ENCODE measurements at places on chromosomes 2 and 18. TPM values are rescaled to one million over a fixed set of nuclear protein-coding genes. Genes with fewer than 3 reads are reported as not detected.

GRCh38 chr2:26457251-26457666, 20.7 kb downstream of the OTOF start:
- ATAC-seq: no peak

GRCh38 chr18:58378411-58379379, 250.2 kb downstream of the ALPK2 start:
- no peak for ATAC-seq

GRCh38 chr2:204251158-204251997, 293.9 kb upstream of the PARD3B start:
- no peak for ATAC-seq

DNA sequence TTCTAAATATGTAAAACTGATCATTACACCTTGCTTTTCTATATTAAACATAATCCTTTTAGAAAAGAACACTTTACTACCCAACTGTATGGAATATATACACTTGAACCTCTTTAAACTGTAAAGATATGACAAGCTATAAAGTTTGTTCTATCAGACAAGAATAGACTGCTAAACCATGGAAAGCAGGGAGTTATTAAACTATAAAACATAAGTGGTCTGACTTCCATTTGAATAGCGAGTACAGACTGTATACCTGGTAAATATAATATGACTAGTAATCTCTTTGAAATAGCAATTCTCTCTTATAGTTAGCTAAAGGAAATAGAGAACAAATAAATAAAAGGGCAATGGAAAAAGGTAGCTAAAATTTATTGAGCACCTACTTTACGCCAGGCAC, 125.7 kb downstream of the PRKRA start:
- ATAC-seq: no peak

DNA sequence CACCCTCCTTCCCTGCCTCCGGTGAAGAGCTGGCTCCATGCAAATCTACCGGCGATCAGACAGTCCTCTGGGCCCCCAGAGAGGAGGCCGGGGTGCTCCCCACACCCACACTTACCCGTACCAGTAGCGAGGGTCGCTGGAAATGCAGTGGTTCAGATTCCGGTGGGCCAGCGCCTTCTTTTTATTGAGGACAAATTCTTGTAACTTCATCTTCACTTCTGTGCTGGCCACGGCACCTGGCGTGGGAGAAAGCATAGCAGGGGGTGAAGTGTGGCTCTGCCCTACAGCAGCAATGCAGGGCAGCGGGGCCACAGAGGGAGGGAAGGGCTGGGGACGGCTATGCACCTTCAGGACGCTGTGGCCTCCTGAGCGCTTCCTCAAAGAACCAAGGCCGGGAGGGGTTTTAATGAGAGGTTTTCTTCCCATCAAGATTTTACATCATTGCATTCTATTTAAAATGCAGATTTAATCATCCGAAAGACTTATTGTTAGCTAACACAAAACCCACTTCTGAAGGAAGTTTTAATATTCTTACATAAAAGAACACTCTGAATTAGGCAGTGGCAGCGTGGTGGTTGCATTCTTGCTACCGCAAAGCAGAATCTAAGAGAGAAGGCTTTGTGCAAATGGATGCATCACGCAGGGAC, 237.0 kb downstream of the HDAC4 start:
- no peak for ATAC-seq

DNA sequence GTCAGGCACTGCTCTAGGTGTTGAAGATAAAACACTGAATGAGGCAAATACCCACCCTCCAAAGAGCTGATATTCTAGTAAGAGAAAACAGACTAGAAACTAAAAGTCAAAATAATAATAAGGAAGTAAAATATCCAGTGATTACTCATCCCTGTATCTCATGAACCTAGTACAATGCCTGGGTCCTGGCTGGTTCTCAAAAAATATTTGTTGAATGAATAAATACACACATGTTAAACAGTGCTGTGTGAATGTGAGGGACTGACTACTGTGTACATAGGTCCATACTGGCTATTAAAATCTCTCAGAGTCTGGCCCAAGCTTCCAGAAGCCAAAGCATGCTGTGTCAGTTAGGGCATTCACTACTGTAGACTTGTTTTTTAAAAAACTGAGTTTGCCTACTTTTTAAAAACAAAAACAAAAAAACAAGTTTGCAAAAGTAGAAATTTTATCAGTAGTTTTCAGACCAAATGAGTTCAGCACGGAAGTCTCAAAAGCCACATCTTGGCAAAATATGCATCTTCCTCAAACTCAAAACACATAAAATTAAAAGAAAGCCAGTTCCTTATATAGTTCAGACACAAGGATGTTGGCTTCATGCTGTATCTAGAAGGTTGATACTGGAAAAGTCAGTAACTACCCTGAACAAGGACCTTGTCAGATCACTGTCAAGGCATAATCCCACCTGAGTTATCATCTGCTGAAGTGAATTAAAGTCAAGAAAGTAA, 136.2 kb downstream of the THADA start:
- ATAC-seq: no peak

DNA sequence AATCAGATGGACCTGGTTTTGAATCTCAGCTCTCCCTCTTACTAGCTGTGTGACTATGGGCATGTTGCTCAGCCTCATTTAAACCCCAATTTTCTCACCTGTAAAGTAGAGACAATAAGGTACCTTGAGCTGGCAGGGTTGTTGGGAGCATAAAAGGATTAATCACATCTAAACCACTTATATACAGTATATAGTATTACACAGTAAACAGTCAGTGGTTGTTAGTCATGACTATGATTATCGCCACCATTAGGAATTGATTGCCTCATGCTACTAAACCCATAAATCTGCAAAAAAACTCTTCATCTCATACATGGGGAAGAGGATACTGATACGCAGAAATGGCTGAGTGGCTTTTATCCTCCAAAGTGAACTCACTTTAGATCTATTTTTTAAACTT, 65.8 kb downstream of the INO80D start:
- ATAC-seq: no peak

GRCh38 chr2:119311371-119311770, 55.3 kb downstream of the C2orf76 start:
- ATAC-seq: no peak

Gene MBD5
- total RNA-seq: 55.7 TPM
